ENCODE measurements at places on chromosomes 2 and 18. TPM values are rescaled to one million over a fixed set of nuclear protein-coding genes. Genes with fewer than 3 reads are reported as not detected.

DNAJC5G gene
- polyA plus RNA-seq: 2.3 TPM

QPCT gene
- polyA plus RNA-seq: 5.5 TPM

CTAGE1 gene
- polyA plus RNA-seq: not detected

MBOAT2 gene
- 11.6 TPM for polyA plus RNA-seq

IL1B gene
- 1.9 TPM for polyA plus RNA-seq

GAD1 gene
- 1.6 TPM for polyA plus RNA-seq

ARHGEF4 gene
- 1.1 TPM for polyA plus RNA-seq

GALR1 gene
- not detected for polyA plus RNA-seq

TXNDC2 gene
- not detected for polyA plus RNA-seq

ZBTB7C gene
- polyA plus RNA-seq: 1.9 TPM

GRCh38 chr2:144402251-144402650, 117.7 kb downstream of the ZEB2 start:
- DNase-seq: no peak

- DNase-seq: no peak
Observed at GRCh38 chr2:13481201-13481600, 764.5 kb downstream of the TRIB2 start.

DNA sequence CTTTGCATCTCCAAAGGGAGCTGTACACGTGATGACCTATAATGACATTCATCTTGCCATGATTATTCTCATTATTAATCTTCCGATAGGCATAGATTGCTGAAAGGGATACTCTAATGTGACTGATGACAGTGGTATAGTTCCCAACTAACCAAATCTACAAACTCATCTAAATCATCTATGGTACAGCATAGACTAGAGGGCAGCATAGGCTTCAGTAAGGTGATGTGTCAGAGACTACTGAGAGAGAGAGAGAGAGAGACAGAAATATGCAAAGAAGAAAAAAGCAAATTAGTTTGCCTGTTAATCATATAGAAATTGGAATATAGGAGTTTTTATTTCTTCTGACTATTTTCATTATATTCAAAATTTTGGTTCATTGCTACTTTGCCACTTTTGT, 89.3 kb downstream of the CSRNP3 start:
- no peak for DNase-seq

- DNase-seq: peak; percentile 44
Observed at GRCh38 chr2:67581751-67582150, 184.6 kb downstream of the ETAA1 start.

DNA sequence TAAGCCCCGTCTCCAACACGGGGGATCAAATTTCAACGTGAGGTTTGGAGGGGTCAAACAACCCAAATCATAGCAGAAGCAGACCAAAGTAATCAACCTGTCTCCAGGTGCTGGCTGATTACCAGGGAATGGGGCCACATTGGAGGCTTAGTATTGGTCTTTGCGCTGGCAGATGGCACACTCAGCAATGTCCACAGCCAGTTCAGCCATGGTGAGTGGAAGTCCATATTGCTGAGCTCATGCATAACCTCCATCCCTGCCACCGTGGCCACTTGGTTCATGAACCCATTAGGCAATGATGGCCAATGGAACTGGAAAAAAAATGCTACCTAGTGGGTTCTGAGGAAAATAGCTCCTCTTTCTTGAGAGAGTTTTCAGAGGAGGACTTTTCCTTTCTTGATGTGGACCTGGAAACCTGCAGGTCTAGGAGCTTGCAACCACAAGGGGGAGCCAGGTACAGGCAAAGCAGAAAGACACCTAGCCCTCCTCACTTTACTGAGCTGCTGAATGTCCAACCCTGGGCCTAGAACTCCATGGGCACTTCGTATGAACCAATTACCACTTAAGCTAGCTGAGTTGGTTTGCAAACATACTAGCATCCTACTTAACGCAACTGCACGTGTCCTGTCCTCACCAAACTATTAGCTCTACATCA, 128.0 kb upstream of the GYPC start:
- peak; percentile 79 for DNase-seq

- DNase-seq: no peak
Observed at GRCh38 chr2:190723397-190724090, 74.7 kb downstream of the NAB1 start.

GRCh38 chr2:72361521-72361920, 213.9 kb upstream of the CYP26B1 start:
- no peak for DNase-seq

DNA sequence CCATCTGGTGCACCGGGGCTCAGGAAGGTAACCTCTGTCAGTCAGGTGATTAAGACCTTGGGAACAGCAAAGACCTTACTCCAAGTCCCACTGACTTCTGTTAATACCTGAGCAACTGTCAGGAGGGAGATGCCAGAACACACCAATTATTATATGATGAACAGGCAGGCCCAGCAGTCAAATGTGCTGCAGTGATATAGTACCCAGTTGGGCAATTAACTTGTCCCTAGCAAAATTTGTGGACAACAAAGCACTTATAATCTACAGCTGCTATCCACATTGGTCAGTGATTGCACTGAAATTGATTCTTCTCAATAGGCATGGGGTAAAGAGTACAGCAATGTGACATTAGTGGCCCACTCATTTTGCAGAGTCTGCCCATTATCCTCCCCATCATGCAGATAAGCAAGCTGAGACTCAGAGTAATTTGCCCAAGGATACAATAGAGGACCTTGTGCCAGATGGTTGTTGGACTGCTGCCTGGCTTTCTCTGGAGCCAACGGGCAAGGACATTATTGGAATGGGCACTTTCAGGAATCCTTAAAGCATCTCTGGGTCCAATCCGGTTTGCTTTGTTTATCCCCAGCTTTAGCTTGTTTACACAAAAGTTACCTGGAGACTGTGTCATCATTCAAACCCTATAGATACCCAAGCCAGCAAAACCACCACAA, 147.6 kb downstream of the CCBE1 start:
- no peak for DNase-seq

DNA sequence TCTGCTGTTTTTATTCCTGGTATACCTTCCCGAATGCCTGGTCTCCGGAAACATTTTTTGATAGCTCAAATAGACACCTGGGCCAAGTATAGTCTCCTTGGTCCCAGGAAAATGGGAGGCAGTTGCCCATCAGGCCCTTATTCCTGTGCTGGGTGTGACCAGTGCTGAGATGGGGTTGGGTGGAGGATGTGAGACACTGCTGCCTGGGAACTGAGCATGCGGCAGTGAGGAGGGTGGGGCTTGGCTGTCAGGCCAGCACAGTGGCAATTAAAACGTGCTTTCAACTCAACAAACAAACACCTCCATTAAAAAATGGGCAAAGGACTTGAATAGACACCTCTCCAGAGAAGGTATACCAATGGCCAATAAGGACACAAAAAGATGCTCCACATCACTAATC, 12.5 kb downstream of the KLHL29 start:
- no peak for DNase-seq

GRCh38 chr18:28127228-28127627, 49.7 kb downstream of the CDH2 start:
- DNase-seq: no peak

GRCh38 chr2:152573168-152573567, 144.1 kb downstream of the PRPF40A start:
- no peak for DNase-seq

GRCh38 chr2:40405465-40405864, 46.4 kb downstream of the SLC8A1 start:
- no peak for DNase-seq

DNA sequence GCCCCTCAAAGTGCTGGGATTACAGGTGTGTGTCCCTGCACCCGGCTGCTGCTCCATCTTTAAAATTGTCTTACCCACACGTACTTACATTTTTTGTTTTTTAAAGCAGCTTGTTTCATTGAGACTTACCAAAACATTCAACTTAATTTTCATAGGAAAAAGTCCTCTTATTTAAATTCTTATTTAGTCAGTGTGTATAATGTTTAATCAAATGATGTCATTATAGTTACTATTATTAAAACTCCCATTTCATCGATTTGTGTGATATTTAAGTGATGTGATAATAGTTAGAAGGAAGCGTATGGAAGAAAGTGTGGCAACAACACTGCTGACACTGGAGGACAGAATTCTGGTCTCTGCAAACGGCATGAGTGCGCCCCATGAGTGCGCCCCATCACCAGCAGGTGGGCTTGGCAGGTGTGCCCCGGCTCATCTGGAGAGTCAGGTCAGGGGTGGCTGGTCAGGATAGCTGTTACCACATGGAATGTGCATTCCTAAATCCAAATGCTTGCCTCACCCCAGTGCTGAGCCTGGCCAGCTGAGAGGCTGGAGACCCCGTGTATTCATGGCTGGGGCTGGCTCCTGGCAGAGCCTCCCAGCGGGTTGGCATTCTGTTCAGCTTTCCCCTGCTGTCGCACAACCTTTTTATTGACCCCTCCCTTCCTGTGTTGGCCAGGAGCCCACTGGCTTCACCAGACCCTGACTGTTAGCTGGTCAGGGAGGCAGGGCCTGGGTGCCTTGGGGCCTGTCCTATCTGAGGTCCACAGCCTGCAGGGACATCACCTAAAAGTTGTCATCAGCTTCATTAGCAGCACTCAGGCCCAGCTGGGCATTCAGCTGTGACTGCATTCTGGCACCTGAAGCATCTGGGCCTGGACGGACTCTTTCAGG, 79.7 kb downstream of the AGAP1 start:
- DNase-seq: no peak
